ENCODE measurements at places on chromosomes 5 and 9.

DNA sequence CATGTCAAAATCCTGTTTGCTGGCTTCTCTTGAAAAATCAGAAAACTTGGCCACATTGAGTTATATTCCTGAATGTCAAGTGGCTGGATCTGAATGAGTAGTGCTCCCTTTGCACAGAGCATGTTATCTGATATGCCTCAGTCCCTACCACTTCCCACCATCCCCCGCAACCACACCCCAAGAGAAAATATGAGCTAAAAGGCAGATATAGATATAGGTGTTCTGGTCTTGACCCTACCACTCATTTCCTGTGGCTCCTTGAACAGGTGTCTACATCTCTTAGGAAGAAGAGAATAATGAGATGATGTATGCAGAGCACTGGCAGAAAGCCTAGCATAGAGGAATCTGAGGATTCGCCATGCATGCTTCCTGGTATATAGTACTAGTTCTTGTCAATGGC is 6.6 kb upstream of the CYSTM1 start:
- DNase-seq = no peak

GRCh38 chr9:80797831-80798688 is 891.3 kb downstream of the TLE1 start:
- DNase-seq = no peak

- no peak for DNase-seq
Measured at GRCh38 chr5:19547640-19548039, 440.4 kb downstream of the CDH18 start.

DNA sequence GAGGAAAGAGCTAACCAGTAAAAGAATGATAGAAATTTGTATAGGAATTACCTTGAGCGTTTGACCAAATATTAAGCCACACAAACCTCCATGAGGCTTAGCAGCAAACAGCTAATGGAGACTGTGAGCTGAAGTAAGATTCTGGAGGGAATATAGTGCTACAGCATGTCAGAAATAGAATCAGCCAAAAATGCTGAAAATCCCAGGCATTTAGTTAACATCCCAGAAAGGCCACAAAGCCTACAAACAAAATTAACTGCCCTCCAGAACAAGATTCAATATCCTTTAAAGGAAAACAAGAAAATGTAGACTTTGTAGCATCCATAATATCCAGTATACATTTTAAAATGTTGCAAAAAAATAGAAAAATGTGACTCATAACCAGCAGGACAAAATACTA is 257.8 kb upstream of the TUSC1 start:
- no peak for DNase-seq

GRCh38 chr9:71121275-71122021 is at the start of gene TRPM3:
TRPM3 (minus strand) TSS chr9:71121621; CDS start chr9:71121354, 267 bp downstream.
- no peak for DNase-seq

DNA sequence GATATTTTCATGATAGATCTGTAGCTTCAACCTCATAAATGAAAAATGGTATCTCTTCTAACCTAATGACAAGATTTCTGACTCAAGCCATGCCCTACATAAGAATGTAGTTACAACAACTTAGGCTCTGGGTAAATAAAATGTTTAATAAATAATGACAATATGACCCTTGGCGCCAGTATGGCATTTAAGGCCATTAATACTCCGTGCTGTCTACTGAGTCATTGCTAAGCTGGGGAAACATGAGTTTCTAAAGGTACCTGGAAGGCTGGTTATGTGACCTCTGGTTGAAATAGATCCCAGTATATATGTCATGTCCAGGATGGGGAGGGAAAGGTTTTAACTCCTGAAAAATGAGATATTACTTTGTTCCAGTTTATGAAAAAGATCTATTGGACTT is 58.0 kb upstream of the CEMIP2 start:
- no peak for DNase-seq

DNA sequence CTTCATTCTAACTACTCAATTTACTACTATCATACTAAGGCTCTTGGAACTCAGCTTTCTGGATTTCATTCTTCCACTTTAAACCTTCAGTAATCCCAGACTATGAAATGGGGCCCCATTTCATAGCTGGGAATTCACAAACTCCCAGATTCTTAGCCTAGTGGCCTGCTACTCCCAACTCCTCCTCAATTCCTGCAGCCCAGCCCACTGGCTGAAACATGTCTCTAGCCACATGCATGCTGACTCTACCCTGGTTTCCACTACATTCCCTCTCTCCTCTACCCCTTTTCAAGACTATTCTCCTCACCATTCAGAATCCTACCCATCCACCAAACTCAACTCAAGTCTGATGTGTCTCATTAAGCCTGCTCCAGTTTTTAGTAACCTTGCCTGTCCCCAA is 370.6 kb downstream of the BNC2 start:
- DNase-seq = no peak

DNA sequence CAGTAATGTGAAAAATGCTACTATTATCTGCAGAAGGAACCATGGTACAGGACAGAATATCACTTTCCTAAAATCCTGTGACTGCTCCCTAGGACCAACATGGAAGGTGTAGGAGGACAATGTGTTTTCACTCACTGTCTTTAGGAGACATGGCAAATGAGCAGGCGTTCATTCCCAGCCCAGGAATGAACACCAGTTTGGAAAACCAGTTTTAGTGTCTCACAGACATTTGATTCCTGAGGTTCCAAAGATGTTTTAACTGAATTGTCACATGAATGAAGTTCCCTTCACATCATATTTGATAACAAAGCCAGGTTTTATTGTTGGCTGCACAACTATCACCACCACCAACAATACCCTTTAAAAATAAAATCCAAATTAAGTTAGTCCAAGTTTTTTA is 178.2 kb downstream of the ENC1 start:
- DNase-seq = no peak

DNA sequence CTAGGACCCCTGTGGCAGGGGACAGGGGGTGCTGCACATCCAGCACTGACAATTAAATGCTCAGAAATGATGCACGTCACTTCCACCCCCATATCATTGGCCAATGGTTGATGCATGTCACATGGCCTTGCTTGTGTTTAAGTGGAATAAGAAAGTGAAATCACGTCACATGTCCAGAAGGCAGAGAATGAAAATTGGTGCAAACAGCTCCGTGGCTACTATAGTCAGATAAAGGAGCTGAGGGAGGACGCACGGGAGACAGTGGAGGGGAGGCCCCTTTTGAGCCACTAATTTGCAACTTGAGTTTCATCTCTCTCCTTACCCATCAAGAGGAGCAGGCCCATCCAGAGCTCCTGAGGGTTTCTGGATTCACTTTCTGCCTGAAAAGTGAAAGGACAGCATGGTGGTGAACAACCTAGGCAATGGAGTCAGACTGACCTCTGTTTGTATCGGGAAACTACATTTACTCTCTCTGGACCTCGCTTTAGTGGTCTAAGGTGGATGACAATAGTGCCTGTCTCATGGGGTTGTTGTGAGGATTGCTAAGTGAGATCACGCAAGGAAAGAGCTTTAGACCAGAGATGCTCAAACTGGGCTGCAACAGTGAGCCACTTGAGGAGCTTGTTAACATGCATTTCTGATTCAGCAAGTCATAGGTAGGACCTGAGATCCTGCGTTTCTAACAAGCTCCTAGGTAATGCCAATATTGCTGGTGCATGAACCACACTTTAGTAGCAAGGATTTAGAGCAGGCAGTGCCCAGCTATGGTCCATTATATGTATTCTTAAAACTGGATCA is 133.9 kb upstream of the ADRA1B start:
- no peak for DNase-seq

GRCh38 chr9:136687721-136688223 is 515 bp upstream of the AGPAT2 start:
- no peak for DNase-seq

GRCh38 chr9:104836235-104836634 is 72.3 kb downstream of the NIPSNAP3B start:
- DNase-seq = no peak

GRCh38 chr5:51214746-51215145 is 168.5 kb upstream of the ISL1 start:
- DNase-seq = no peak

GRCh38 chr9:134258828-134259546 is 67.3 kb upstream of the RXRA start:
- DNase-seq = no peak
